Hepatocyte (in vitro differentiated cells): ENCODE measurements at places on chromosomes 2 and 18. TPM values are rescaled to one million over a fixed set of nuclear protein-coding genes. Genes with fewer than 3 reads are reported as not detected.

Gene SH3BP4
- 32.0 and 35.9 TPM in 2 replicates for total RNA-seq

Gene UNC80
- total RNA-seq = 0.03 and 0.04 TPM in 2 replicates

Gene GLI2
- total RNA-seq = 3.8 and 5.8 TPM in 2 replicates

Gene VAMP8
- 50.7 and 70.4 TPM in 2 replicates for total RNA-seq

Gene FAM168B
- total RNA-seq = 116 and 123 TPM in 2 replicates

Gene FIGN
- total RNA-seq = 4.5 and 6.0 TPM in 2 replicates
